ENCODE measurements at places on chromosomes 2 and 18.

- DNase-seq: no peak
Measured at GRCh38 chr2:41727152-41727551, 320.7 kb upstream of the PKDCC start.

- DNase-seq: no peak
Measured at GRCh38 chr2:231683292-231684235, 24.8 kb upstream of the PTMA start.

GRCh38 chr2:50385349-50385748, 646.6 kb downstream of the NRXN1 start:
- DNase-seq: no peak

DNA sequence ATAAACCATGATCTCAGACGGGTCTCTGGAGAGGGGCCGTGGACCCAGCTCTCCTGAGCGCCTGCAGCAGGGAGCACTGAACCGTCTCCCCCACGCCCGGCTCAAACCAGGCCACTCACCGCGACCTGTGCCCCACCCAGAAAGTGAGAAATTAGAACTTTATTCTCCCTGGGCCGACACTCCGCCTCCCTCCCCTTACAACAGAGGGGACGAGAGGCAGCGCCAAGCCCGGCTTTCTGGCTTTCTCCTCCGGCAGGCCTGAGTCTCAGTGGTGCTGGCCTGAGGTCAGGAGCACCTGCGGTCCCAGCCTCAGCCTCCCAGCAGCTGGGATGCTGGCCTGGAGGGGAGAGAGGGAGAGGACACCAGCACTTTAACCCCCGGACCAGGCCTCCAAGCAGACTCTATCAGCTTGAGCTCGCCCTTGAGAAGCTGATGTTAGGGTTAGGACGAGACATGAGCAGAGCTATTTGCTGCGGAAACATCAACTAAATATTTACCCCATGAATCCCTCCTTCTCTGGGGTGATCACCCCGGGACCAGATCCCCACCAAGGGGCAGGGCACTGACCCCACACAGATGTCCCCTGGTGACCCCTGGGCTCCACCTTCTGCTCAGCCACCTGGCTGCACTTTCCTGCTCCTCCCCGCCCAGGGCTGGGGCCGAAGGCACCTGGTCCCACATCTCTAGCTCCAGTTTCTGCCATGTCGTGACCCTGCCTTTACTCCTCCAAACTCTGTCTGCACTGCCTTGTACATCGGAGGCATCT, 856.3 kb upstream of the SALL3 start:
- DNase-seq: no peak

DNA sequence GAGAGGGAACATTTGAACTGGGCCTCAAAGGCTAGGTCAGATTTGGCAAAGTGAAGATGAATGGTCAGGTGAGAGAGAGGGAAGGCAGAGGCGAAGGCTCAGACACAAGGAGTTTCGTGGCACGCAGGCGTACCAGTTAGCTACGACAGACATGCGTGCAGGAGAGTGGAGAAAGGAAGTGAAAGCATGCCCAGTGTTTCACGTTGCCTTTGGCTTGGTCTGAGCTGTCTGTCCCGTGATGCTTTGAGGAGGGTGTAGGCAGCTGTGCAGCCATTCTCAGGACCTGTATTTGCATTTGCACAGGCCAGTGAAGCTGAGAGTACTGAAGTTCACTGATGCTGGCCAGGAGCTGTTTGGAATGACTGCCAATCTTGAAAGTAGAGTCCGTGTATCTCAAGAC, 69.5 kb downstream of the HNRNPLL start:
- DNase-seq: no peak

- no peak for DNase-seq
Measured at GRCh38 chr2:224944707-224945547, 97.3 kb downstream of the DOCK10 start.
